CD4-positive, alpha-beta T cell treated with Interleukin-15 for 1 hour (primary cell): ENCODE measurements at places on chromosomes 3 and 15.

DNA sequence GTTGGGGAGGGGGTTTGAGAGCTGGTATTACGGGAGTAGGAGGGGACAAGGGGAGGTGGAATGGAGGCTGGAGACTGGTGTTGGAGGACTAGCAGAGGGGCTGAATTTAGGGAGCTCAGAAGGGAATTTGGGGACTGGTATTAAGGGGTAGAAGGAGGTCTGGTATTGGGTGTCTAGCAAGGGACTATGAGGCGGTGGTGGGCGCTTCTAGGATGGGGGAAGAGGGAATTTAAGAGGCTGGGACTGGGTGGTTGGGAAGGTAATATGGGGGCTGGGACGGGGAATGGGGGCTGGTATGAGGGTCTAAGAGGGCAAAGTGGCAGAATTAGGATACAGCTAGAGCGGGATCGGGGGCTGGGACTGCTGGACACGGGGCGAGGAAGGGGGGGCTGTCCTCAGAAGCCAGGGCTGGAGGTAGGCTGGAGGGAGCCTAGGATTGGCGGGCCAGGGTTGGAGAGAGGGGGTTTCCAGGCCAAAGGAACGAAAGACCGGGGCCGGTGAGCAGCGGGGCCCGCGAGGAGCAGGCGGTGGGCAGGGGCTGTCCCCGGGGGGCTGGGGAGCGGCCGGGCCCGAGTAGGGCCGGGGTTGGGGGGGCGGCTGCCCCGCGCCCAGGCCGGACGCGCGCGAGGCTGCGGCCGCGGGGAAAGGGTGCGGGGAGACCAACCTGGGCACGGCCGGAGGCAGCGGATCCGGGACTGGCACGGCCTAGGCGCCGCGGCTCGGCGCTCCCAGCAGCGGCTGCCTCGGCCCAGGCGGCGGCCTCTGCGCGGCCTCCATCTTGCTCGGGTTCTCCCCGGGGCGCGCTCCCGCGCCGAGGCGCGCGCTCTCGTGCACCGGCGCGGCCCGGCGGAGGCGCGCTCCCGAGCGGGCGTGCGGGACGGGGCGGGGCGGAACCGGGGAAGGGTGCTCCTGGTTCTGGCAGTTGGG is at the start of gene LHFPL4:
LHFPL4 (minus strand) TSS at position 802 of the 927 bp plus-strand sequence. CDS start 1,143 bp downstream, outside the sequence.
- no peak for DNase-seq

DNA sequence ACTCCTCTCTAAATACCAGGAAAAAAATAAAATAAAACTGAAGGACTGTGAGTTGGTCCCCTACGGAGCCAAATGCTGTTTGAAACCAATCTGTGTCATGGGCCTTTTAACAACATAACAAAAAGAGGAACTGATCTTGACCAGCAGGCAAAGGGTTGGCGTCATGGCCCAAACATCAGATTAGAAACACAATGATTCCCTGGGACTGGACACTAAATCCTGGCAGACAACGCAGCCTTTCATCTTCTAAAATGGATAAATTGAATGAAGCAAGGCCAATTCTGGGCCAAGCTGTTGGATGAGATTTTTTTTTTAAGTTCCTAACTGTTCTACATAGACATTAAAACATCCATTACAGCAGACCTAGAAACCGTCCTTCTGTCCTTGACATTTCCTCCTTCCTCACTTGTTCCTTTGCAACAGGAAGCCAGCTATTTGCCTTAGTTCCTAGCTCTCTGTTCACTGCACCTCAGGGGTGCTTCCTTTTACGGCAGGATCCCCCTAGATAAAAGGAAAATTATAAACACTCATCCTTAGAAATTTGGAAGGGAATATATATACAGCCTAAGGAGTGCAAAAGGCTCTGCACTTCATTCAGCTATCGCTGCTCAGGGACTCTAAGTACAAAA is 21.6 kb upstream of the TAFA4 start:
- DNase-seq: no peak

GRCh38 chr3:110743202-110743601 is 328.4 kb upstream of the NECTIN3 start:
- DNase-seq: no peak

DNA sequence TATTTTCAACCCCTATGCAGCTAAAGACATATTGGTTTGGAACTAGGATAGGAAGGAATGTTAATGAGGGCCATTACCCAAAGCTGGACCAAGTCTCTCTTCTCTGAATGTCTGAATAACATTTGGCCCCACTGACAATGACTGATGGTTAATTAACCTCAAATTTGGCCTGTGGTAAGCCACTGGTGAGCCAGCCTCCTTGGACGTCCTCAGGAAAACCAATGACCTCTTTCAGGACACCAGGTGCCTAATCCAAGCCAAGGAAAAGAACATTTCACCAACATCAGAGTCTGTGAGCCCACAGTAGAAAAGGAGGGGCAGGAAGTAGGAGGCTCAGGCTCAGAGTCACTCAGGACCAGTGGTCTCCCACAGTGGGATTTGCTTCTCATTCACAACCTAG is 56.4 kb upstream of the ETV5 start:
- no peak for DNase-seq

DNA sequence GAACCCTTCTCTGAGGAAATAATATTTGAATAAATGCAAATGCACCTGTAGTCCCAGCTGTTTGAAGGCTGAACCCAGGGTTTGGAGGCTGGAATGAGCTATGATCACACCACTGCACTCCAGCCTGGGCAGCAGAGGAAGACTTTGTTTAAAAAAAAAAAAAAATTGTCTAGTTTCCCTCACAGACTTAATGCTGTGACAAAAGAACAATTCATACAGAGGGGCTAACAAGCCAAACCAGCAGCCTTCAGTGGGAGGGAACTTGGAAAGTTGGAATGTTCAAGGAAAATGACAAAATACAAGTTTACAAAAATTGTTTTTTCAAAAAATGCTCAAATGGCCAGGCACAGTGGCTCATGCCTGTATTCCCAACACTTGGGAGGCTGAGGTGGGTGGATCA is 228.0 kb upstream of the CGNL1 start:
- no peak for DNase-seq

DNA sequence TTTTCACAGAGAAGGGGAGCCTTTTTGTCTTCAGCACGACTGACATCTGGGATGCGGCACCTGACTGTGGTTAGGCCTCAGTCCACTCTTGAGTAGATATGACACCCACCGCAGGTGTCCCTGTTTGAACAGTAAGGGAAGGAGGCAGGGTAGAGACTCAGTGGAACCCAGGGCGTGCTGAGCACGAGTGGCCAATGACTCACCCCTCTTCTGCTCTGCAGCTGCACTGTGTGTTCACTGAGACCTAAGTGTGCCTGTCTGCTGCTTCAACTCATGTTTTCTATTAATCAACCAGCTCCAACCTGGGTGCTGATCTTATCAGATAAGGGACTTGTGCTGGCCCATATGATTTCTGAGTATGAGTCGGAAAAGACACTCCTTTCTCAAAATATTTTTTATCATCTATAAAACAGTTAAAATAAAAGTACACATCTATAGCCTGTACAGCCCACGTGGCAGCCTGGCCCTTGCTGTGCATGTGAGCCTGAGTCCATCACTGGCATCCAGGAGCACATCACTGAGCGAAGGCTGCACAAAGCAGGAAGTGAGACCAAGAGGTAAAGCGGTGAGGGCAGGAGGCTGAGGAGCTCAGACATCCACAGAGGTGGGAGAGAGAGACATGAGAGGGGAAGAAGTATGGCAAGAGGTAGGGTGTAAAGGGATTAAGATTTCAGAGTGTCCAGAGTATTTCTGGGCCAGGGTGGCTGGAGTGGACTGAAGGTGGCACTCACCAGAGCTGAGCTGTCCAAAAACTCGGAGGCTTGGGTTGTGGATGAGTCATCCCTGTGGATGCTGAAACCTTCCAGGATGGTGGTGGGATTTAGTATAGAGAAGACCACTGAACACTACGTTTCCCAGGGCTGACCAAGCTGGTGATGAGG is 49.2 kb downstream of the SLC41A3 start:
- no peak for DNase-seq

DNA sequence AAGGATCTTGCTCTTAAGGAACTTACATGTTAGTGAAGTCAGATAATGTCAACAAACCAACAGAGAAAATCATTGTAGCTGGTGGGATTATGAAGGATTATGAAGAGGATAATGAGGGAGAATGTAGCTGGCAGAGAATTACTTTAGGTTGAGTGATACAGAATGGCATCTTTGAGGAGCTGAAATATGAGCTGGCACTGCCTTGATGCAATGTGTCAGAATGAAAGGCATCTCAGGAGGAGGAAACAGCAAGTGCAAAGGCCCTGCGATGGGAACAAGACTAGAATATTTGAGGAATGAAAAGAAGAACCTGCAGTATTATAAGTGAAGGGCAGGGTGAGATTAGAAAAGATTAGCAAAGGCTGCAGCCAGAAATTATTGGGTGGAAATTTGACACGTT is 237.2 kb upstream of the ADAMTS9 start:
- no peak for DNase-seq

GRCh38 chr3:140051019-140051957 is 116.3 kb downstream of the CLSTN2 start:
- no peak for DNase-seq

- no peak for DNase-seq
These were observed 79.8 kb downstream of the AGBL1 start for GRCh38 chr15:86159468-86159867.

DNA sequence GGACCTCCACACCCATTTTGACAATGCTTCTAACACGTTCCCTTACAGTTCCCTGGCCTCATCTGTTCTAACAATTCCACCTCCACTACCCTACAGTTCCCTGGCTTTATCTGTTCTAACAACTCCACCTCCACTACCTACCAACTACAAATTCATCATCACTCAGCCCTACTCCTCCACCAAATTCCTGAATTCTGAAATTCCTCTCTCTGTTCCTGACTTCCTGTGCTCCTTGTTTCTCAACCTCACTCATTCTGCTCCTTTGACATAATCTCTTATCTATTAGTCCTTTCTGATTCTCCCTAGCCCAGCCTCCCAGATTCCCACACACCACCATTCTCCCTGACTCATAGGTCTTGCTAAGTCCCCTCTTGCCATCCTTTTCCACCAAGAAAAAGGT is 22.5 kb downstream of the UPK1B start:
- DNase-seq: no peak

DNA sequence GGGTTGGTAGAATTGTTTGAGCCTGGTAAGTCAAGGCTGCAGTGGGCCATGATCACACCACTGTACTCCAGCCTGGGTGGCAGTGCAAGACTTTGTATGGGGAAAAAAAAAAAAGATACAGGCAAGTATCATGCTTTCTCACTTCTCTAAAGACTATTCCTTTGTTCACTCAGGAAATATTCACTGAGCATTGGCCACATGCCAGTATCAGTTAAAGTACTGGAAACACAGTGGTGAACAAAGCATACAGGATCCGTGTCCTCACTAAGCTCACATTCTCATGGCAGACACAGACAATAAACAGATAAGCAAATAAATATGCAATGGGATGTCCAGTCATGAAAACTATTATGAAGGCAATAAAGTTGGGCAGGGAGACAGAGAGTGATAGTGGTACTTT is 5.1 kb upstream of the MTHFS start:
- no peak for DNase-seq

GRCh38 chr3:126119976-126120375 is 36.1 kb upstream of the SLC41A3 start:
- DNase-seq: no peak

DNA sequence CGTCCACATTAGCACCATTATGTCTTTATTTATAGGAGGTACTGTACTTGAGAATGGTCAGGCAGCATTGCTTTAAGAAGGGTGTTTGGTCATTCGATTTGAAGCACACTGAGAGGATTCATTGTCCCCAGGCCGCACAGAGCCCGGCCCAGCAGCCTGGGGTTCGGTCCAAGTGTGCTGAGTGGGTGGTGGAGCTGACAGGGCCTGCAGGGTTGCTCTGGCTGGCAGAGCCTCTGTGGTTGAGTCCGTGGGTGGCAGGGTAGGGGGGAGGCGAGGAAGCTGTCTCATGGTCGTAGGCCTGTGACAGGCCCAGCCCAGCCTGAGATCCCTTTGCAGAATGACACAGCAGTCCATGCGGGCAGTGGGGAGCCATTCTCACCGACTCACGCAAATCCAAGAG is 227.7 kb upstream of the TOPAZ1 start:
- DNase-seq: no peak

GRCh38 chr3:54426381-54426780 is 304.0 kb downstream of the CACNA2D3 start:
- no peak for DNase-seq

DNA sequence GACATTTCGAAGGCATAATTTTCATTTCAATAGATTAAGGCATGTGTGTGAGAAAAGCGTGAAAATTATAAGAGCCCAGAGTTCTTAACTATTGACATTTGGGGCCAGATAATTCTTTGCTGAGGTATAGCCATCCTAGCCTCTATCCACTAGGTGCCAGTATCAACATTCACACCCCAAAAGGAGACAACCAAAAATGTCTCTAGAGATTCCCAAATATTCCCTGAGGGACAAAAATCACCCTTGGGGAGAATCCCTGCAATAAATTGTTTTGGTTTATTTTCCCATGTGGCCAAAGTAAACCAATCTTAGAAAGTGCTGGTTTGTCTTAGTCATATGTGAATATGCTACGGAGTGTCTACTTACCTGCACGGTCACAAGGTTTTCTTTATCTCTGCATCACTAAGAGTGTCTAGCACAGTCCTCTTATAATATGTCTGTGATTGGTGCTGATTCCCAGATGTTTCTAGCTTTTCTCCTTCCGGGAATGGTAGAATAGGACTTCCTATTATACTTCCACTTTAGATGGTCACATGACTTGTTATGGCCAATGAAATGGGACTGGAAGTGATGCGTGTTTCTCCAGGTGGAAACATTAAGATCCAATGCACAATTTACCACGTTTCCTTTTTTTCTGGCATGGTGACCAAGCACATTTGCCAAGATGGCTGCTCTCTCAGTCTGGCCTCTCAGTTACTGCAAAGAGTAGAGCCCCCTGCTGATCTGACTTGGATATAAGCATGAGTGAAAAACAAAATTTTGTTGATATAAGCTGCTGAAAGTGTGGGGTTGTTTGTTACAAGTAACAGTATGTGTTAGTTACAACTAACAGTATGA is 8.0 kb upstream of the KBTBD8 start:
- DNase-seq: no peak

DNA sequence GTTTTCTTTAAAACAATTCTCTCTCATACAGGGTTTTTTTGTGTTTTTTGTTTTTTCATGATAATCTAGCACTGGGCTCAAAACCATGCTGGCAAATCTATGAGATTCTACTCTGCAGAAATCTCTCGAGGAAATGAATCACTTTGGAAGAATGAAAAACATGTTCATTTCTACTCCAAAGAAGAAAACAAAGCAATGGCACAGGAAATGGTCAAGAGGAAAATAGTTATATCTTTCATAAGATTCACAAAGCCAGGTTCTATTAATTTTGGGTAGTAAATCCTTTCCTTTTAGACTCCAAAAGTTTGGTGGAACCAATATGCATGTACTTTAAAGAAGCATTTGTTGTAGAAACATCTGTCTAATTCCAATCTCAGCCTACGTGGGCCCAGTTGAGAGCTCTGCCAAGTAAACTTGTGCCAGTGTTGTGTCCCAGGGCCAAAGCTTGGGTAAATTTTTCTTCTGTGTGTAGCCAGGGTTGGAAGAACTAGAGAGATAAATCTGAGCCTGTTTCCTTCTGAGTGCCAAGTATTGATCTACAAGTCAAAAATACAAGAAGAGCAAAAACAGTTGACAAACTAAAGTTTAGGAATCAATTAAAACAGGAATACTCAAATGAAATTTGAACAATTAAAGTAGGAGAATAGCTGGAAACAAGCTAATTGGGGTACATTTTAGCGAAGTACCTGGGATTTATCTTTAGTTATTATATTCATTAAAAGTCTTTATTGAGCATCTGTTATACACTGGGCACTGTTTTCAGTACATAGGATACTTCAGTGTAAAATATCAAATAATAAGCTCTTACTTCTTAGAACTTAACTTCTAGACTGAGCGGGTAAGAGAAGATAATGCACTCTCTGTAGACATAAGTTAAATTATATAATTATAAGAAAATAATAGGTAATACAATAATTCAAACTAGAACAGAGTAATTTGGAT is 657.5 kb upstream of the NECTIN3 start:
- DNase-seq: no peak
